ENCODE measurements at places on chromosomes 6 and 20. TPM values are rescaled to one million over a fixed set of nuclear protein-coding genes. Genes with fewer than 3 reads are reported as not detected.

DNA sequence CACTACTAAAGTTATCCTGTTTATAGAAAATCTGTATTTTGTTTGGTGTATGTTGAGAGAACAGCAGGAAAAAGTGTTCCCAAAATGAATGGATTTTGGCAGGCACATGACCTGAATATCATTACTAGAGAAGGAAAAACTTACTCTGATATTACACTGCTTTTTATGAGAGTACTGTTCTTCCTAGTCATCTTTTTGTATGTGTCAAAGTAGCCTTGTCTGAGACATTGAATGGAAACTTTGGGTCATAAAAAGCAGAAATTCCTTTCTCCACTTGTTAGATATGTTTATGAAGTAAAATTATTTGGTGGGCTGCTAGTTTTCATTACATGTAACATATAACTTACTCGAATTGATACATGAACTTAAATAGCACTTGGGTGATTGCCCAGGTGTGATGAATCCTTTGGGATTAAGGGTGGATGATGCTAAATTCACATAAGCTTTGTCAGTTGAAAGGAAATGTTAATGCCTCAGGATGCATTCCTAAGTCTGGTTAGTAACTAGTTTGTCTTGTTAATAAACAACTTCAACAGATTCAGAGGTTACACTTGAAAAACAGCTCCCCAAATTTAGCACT is 206.7 kb downstream of the CENPW start:
- no peaks in the 10 kb centered on the region for H3K4me1 ChIP-seq
- no peak overlapping the region for H3K4me3 ChIP-seq
- H3K27ac ChIP-seq: no peak overlapping the region
- DNase-seq: no peak
- no peaks in the 10 kb centered on the region for H3K36me3 ChIP-seq

Gene CST3
- total RNA-seq: 0.82 TPM

Gene FILIP1
- not detected for total RNA-seq

- H3K27ac ChIP-seq: no peak overlapping the region
- no peaks in the 10 kb centered on the region for H3K4me1 ChIP-seq
- H3K27me3 ChIP-seq: no peaks in the 10 kb centered on the region
- no peaks in the 10 kb centered on the region for H3K36me3 ChIP-seq
- no peak overlapping the region for H3K4me3 ChIP-seq
These were observed 144.1 kb downstream of the SMAP1 start for GRCh38 chr6:70811788-70812187.

DNA sequence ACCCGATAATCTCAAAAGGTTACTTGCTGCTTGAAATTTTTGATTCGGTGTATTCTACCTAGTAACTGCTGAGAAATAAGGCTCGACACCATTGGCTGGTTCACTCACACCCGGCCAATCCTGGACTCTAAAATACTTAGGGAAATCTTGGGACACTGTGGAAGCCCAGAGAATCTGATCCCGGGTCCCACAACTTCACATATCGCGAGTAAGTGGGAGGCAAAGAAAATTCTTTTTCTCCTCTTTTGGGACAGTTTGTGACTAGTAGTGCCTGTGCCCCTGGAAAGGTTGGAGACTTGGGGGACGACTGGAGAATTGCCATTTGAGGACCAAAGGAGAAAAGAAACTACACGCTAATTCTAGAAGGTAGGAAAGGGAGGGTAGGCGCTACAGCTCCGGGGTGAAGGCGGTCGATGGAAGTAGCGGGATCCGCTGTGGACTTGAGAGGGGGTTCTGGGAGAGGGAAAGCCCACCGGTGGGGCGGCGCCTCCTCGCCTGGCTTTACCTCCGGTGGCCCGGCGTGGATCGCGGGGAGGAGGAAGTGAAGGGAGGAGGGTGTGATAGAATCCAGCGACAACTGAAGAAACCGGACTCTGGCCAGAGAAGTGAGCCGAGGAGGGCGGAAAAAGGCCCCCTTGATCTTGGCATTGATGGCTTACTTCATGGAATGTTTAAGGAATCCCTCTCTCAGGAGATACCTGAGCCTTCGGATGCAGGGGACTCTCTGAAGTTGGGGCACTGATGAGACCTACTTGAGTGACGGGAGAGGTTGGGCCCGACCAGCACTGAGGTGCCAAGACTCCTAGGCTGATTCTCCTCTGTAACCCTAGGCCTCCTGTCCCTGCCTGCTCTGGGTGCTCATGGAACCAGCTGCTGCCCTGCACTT is 18.8 kb upstream of the BTN3A3 start:
- H3K36me3 ChIP-seq: peaks cover 24% of the 10 kb centered on the region
- H3K4me1 ChIP-seq: peaks cover 13% of the 10 kb centered on the region
- peak; percentile 30 for DNase-seq

DNA sequence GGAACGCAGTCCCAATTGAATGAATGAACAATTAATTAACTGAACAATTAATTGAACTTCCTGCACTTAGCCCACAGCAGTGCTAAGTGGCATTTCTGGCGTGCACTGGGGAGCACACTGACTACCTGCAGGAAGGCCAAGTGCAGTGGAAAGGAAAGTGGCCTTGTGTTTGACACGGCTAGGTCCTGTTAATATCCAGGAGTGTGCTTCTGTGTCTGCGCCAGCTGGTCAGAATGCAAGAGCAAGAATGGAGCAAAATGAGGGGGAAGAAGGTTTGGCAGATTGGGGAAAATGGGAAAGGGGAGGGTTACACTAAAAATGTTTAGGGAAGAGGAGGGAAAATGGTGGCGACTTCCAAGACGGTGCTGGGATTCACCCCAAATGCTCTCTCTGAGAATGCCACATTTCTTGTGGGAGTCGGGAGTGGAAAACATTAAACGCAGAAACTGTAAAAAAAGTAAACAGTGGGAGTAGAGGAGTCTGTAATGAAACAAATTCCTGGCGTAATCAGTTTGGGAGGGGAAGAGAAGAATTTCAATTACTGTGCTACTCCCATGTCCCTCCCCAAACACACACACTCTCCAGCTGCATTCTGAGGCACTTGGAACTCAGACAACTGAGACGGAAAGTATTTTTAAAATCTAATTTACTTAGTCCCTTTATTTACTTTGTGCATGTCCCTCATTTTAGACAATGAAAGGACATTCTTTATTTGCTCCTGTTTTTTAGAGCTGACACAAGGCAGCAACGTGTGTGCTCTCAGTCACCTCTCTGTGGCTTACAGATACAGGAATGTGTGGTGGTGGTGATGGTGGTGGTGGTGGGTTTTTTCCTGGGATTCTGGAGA is 64.1 kb downstream of the CLIC5 start:
- H3K27me3 ChIP-seq: peaks cover 4% of the 10 kb centered on the region
- no peak overlapping the region for H3K27ac ChIP-seq
- H3K4me1 ChIP-seq: peaks cover 2% of the 10 kb centered on the region
- H3K36me3 ChIP-seq: no peaks in the 10 kb centered on the region
- no peak overlapping the region for H3K4me3 ChIP-seq
- DNase-seq: no peak

Gene KCNK5
- 41.5 TPM for total RNA-seq

All from activated T-helper 2 cell treated with anti-CD3 and anti-CD28 coated beads, Interferon-gamma antibody, Interleukin-2, Interleukin-4, amounts not matched to agents 10 μg/mL and 5 μg/mL and 100 μg/mL, durations not matched to agents 14 hours and 24 hours and 36 hours (primary cell).